ENCODE measurements at places on chromosomes 16 and 17. TPM values are rescaled to one million over a fixed set of nuclear protein-coding genes. Genes with fewer than 3 reads are reported as not detected.

DNA sequence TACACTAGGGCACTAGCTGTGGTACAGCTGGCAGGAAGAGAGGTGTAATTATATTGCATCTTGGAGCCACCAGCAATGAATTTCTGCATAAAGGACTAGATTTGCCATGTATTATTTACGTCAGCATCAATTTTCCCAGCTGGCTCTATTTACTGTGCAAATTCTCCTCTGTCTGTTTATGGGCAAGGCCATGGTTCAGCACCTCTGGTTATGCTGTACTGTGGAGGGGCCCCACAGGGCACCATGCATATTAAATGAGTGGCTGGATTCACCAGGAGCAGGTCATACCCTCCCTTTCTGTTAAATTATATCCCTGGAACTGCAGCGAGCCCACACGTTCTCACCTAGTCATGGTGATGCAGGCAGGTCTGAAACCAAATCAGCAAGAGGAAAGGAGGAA, 19.8 kb downstream of the RAD51D start:
- ATAC-seq: no peak

GRCh38 chr17:55794725-55795482, 44.1 kb downstream of the PCTP start:
- ATAC-seq: no peak

GRCh38 chr17:47712330-47713023, 18.5 kb downstream of the TBKBP1 start:
- ATAC-seq: no peak

Gene KRTAP9-2
- not detected for total RNA-seq

Gene NSMCE1
- 59.6 TPM for total RNA-seq

Gene ATP2A1
- total RNA-seq: 2.2 TPM

- ATAC-seq: peak; percentile 39
Observed at GRCh38 chr16:8620535-8620934, 963 bp upstream of the METTL22 start.

DNA sequence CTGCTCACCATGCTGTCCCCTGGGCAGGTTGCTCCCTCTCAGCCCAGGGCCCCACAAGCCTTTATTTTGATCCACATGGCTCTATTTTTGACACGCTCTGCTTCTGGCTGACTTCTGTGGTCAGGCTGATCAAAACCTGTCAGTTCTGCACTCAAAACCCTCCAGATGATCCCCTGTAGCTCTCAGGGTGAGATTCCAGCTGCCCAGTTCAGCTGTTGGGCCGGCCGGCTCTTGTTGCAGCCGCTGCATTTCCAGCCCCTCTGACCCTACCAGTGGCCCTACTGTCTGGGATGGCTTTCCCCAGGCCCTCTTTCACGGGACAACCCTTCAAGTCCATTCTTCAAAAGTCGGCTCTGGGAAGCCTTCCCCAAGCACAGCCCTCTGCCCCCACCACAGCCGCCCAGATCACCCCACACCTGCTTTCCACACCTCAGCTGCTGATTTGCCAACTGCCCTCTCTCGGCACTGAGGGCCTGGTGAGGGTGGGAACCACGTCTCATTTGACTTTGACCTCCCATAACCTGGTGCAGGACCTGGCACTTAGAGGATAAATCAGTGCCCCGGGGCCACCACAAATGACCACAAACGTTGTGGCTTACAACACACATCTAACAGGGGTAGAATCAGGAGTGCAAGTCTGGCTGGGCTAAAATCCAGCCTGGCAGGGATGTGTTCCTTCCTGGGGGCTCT, 16.3 kb upstream of the CACNG4 start:
- ATAC-seq: no peak

Gene FNDC8
- not detected for total RNA-seq

- ATAC-seq: no peak
Observed at GRCh38 chr17:6474906-6475305, 30.7 kb downstream of the PIMREG start.

DNA sequence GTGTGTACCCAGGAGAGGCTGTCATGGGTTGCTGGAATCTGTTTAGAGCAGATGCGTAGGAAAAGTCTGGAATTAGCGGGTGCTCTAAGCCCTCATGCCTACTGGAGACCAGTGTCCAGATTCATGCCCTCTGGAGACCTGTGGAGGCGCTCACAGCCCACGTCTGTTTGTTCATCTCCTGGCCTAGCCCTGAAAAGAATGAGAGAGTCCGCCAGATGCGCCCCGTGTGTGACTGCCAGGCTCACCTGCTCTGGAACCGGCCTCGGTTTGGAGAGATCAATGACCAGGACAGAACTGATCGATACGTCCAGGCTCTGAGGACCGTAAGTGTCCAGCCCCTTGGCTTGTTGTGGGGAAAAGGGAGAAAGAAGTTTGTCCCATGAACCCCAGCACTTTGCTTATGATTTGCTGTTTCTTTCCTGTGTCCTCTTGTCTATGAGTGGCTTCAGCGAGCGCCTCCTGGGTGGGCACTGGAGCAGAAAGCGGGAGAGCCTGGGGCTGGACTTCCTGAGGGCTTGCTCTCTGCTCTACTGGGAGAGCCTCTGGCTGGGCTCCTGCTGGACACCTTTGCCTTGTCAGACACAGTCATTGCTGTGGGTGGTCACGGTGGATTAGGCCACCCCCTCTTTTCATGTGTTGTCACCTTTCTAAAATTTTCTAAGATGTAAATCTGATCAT, 35.3 kb downstream of the PRMT7 start:
- ATAC-seq: no peak

- no peak for ATAC-seq
Observed at GRCh38 chr16:86245895-86246294, 264.4 kb upstream of the FOXF1 start.

DNA sequence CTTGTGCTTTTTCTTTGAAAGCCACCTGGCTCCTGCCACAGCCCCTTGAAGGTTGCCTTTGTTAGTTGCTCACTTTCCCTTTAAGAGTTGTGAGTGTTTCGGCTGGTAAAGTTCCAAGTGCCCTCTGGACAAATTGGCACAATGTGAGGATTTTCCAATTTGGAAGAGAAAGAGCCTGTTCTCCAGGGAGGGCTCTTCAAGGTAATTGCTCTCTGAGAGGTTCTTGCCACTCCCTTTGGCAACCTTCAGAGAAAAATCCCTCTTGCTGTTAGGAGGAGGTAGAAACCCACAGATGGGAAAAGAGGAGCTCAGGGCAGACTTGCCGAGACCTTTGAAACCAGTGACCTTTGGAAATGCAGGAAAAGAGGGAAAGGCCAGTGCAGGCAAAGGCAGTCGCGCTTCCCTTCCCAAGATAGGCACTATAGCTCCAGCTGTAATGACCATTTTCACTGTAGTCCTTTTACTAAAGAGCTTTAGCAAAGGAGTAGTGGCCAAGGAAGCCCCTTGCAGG, 49.0 kb upstream of the AKAP1 start:
- no peak for ATAC-seq

Gene CA10
- 0.56 TPM for total RNA-seq

Gene AOC2
- 3.4 TPM for total RNA-seq

DNA sequence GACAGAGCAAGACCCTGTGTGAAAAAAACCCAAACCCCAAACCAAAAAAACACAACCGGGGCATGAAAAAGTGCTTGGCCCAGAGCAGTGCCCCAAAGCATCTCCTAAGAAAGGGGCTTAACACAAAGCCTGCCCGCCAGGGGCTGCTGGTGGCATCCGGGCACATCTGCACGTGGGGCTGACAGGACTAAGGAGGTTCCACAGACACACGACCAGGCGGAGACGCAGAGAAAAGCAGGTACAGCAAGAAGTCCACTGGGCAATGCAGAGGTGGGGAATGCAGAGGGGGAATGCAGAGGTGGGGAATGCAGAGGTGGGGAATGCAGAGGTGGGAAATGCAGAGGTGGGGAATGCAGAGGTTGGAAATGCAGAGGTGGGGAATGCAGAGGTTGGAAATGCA, 109.2 kb downstream of the ZNF778 start:
- no peak for ATAC-seq

- ATAC-seq: no peak
Observed at GRCh38 chr17:39194089-39194984, 3.1 kb downstream of the CACNB1 start.

DNA sequence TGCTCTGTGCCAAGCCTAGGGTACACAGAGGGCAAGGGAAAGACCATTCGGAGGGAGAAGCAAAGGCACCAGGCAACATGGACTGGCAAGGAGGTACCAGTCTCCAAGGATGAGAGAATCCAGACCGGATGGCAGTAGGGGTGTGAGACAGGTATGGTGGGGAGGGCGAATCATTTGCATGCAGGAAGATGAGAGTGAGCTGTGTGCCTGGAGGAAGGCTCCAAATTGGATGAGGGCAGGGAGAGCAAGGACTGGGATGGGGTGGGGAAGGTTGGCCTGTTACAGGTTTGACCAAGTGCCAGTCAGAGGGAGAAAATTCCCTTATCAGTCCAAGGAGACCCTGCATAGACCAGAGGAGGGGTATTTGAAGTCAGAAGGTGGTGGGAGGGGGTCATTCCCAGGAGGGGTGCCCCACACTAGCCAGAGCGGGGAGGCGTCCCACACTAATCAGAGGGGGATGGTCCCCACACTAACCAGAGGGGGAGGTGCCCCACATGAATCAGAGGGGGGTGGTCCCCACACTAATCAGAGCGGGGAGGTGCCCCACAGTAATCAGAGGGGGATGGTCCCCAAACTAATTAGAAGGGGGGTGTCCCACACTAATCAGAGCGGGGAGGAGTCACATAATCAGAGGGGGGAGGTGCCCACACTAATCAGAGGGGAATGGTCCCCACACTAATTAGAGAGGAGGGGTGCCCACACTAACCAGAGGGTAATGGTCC, 737 bp downstream of the CANT1 start:
- ATAC-seq: peak; percentile 12

- peak; percentile 81 for ATAC-seq
Observed at GRCh38 chr16:28317040-28317880, 24.9 kb downstream of the SBK1 start.

DNA sequence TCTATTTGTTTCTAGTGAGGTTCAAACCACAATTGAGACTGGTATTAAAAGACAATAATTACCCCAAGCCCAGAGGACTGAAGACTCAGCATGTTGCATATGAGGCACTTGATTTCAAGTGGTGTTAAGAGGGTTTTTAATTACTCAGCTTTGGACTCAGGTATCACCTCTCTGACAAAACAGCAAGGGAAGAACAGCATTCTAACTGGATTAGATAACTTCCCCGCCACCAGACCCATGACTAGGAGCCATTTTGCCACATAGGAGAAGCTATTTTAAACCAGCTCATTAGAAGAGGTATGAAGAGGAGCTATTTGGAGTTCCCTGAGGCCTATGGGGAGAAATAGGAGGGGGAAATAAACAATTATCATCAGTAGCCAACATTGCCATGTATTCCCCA, 226.1 kb upstream of the TOX3 start:
- ATAC-seq: no peak

GRCh38 chr17:38404174-38404943, 23.9 kb upstream of the ARHGAP23 start:
- ATAC-seq: no peak

- peak; percentile 87 for ATAC-seq
Observed at GRCh38 chr17:21263376-21263775, 10.2 kb upstream of the NATD1 start.

DNA sequence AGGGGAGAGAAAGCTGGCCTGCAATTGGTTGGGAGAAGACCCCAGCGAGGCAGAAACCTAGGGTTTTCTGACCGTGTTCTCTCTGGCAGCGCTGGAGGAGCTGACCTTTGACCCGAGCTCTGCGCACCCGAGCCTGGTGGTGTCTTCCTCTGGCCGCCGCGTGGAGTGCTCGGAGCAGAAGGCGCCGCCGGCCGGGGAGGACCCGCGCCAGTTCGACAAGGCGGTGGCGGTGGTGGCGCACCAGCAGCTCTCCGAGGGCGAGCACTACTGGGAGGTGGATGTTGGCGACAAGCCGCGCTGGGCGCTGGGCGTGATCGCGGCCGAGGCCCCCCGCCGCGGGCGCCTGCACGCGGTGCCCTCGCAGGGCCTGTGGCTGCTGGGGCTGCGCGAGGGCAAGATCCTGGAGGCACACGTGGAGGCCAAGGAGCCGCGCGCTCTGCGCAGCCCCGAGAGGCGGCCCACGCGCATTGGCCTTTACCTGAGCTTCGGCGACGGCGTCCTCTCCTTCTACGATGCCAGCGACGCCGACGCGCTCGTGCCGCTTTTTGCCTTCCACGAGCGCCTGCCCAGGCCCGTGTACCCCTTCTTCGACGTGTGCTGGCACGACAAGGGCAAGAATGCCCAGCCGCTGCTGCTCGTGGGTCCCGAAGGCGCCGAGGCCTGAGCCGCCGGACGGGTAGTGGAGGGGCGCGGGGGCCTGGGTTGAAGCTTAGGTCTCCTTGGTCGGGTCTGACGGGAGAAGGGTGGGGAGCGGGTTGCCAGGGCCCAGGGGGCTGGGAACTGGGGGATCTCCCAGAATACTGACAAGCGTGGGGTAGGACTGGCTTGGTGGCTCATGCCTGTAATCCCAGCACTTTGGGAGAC, 7.4 kb upstream of the PYDC1 start:
- no peak for ATAC-seq

DNA sequence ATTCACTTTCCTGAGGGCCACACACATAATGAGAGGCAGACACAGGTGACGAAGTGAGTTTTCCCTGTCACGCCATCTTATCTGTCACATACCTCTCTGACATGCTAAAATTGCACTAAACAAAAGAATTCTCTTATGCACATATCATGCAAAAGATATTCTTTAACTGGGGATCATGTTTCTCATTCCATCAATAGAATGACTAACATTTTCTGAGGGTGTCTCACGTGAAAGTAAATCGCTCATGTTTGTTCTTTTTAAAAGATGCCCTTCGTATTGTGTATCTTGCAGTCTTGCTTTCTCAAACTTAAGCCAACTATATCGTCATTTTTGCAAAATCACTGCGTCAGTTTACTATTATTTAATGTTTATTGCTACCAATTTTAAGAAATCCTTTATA, 306.4 kb downstream of the WWOX start:
- no peak for ATAC-seq

DNA sequence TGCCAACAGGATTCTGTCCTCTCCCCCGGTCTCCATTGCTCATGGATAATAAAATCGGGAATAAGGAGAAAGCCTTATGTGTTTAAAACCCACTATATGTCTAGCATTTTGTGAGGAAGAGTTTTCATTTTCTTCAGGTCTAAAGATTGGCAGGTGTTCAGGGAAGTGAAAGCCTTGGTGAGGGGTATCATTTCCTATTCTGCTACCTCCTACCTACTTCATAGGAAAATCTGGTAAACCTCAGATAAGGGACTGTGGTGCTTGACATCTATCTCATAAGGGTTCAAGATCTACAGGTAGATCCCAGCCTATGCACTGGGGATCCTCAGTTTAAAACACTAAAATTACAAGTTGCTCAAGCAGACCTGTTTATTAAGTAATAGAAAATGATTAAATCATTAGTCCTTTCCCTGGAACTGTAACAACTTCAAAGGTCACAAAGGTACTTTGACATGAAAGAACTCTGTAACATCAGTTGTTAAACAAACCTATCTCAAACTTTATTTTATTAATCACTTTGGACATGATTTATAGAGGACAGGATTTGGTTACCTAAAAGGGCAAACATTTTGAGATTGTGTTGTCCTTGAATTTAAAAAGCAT, 6.5 kb downstream of the MOSMO start:
- ATAC-seq: no peak

Gene SSTR5
- total RNA-seq: not detected

DNA sequence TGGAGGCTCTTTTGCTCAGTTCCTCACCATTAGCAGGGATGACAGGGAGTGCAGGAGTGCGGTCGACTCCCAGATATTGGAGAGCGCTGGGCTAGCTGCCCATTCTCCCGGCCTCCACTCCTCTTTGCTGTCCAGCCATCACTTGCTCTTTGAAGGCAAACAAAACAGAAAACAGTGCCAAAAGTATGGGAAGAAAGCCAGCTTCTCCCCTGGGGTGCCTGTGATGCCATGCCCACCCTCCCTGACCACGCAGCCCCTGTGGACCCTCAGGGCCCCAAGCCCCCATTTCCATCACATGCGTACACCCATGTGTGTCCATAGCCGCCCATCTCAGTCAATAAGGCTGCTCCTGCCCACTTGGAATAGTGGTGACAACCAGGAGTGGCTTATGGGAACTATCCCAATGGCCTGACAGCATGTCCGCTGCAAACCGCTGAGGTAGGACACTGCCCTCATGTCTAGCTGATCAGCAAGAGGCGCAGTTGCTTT, 30.0 kb downstream of the MAPT start:
- ATAC-seq: no peak

All from activated T-helper 17 cell treated with anti-CD3 and anti-CD28 coated beads, Interleukin-2, amount 50 U/mL, for 72 hours (primary cell).